ENCODE measurements at places on chromosomes 11 and 22. TPM values are rescaled to one million over a fixed set of nuclear protein-coding genes. Genes with fewer than 3 reads are reported as not detected.

Gene SF3B2
- 202 TPM for total RNA-seq

Gene PRDM10
- total RNA-seq = 14.9 TPM

Gene NXPE4
- total RNA-seq = not detected

Gene CLTCL1
- 0.68 TPM for total RNA-seq

Gene MMP12
- not detected for total RNA-seq

Gene TRIM49
- not detected for total RNA-seq

Gene IFITM10
- total RNA-seq = 0.68 TPM
